ENCODE measurements at places on chromosomes 3 and 15.

- DNase-seq = no peak
These were observed 172.6 kb upstream of the FAM3D start for GRCh38 chr3:58839187-58839586.

GRCh38 chr15:39582286-39582976 is 1.6 kb downstream of the THBS1 start:
- peak; percentile 41 for DNase-seq

- peak; percentile 17 for DNase-seq
These were observed 3.8 kb downstream of the VEPH1 start for GRCh38 chr3:157499342-157499963.

GRCh38 chr3:83523470-83524073 is 1435.2 kb upstream of the CADM2 start:
- DNase-seq = peak; percentile 29

DNA sequence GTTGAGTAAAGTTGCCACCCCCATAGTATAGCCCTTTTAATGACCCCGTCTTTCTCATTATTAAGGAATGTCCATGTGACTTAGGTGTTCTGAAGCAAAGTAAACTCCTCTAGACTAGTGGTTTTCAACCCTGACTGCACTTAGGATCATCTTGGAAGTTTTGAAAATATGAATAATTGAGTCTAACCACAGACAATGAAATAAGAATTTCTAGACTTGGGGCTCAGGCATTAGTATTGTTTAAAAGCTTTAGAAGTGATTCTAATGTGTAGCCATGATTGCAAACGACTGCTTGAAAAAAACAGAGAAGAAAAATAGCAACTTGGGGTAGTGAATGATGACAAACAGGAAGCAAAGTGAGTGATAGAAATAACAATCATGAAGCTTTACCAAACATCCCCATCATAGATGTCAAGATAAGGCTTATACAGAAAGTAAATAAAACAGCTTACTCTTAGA is 35.0 kb downstream of the ALCAM start:
- no peak for DNase-seq

DNA sequence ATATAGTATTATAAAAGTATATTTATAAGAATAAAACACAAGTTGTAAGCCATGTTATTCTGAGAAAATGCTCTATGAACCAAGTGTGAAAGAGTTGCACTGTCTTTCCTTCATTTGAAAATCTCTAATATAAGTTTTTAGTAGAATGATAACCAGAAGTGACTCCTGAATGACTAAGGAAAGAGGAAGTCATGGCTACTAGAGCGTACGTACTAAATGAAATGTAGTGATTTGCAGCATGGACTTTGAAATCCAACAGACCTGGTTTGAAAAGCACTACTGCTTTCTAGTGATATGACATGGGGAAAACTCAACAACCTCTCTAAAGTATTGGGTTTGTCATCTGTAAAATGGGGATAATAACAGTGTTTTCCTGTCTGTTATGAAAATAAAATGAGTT is 10.3 kb upstream of the DNAJC13 start:
- DNase-seq = no peak

All from mesenchymal stem cell (in vitro differentiated cells and primary cell).